ENCODE measurements at places on chromosomes 6 and 20. TPM values are rescaled to one million over a fixed set of nuclear protein-coding genes. Genes with fewer than 3 reads are reported as not detected.
A peak's percentile ranks its signal among the peaks of the same experiment; 100 is the strongest.

HFE gene
- 4.2 TPM for total RNA-seq

CAGE1 gene
- total RNA-seq, result 0.33 TPM

DNA sequence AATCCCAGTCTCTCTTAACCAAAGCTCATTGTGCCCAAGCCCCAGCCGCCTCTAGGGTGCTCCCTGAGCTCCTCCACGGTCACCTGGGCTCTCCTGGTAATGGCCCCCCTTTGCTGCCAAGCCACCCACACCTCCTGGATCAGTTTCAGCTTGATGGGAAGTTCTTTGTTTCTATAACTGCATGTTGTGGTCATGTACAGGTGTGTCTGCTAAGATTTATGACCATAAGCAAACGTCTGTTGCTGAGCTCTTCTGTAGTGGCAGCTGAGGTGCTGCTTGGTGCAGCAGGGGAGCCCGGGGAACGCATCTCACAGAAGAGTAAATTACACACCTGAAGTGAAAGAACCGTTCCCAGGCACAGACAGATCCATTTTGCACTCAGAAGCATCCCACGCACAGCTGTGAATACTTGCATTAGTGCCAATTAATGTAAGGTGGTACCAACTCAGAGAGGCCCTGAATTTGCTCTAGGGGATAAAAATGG is 194.6 kb upstream of the ARID1B start:
- no peak for DNase-seq
- no peak overlapping the region for H3K4me3 ChIP-seq
- H3K4me1 ChIP-seq, result no peaks in the 10 kb centered on the region
- H3K36me3 ChIP-seq, result no peaks in the 10 kb centered on the region
- no peaks in the 10 kb centered on the region for H3K27me3 ChIP-seq

- no peaks in the 10 kb centered on the region for H3K4me1 ChIP-seq
- no peak overlapping the region for H3K4me3 ChIP-seq
- H3K27ac ChIP-seq, result no peak overlapping the region
- no peaks in the 10 kb centered on the region for H3K36me3 ChIP-seq
These were observed 664.3 kb downstream of the RFPL4B start for GRCh38 chr6:113011389-113011788.

DNA sequence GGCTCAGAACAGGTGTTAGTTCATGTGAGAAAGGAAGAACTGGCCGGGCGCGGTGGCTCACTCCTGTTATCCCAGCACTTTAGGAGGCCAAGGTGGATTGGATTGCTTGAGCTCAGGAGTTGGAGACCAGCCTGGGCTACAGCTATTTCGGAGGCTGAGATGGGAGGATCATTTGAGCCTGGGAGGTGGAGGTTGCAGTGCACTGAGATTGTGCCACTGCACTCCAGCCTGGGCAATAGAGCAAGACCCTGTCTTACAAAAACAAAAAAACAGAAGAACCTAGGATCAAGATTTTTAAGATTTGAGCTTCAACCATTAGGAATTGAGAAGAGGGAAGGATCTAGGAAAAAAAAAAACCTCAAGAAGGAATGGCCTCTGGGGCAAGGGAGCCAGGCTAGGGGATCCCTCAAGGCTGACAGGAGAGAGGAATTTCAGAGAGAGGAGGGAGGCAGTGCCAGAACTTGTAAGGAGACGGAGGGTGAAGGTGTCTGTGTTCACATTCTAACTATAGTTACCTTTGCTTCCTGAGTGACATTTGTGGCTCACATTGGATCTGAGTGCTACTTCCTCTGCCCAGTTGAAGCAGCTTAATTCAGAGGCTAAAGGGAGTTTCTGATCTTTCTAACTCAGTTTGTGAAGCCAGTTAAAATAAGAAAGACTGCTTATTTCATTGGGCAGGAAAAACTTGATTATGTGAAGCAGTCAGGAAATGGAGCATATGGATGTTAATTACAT is 26.1 kb downstream of the CHMP4B start:
- H3K4me1 ChIP-seq, result peaks cover 73% of the 10 kb centered on the region
- no peak overlapping the region for H3K27ac ChIP-seq
- H3K4me3 ChIP-seq, result no peak overlapping the region
- H3K36me3 ChIP-seq, result no peaks in the 10 kb centered on the region
- H3K27me3 ChIP-seq, result no peaks in the 10 kb centered on the region
- DNase-seq, result no peak

DNA sequence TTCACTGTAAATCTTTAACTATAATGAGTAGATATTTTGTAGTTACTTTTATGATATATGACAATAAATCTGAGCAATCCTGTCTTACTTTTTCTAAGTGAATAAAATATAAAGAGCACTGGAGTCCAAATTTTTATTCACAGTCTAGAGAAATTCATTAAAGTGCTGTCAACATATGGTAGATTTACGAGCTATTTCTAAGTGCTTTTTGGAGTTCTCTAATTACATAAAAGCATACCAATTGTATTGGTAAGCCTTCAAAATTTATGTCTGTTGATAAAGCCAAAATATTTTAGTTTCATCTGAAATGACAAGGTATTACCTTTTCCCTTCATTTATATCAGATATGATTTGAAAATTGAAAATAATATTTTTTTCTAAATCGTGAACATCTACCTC is 75.4 kb downstream of the MAN1A1 start:
- H3K27ac ChIP-seq, result no peak overlapping the region
- H3K4me3 ChIP-seq, result no peak overlapping the region
- H3K27me3 ChIP-seq, result no peaks in the 10 kb centered on the region
- no peak for DNase-seq

GRCh38 chr6:82246802-82247504 is 591 bp downstream of the IBTK start:
- H3K4me3 ChIP-seq, result peak overlapping the region; percentile 91
- peaks cover 47% of the 10 kb centered on the region for H3K4me1 ChIP-seq
- H3K36me3 ChIP-seq, result no peaks in the 10 kb centered on the region
- peak overlapping the region; percentile 88 for H3K27ac ChIP-seq
- DNase-seq, result no peak

DNA sequence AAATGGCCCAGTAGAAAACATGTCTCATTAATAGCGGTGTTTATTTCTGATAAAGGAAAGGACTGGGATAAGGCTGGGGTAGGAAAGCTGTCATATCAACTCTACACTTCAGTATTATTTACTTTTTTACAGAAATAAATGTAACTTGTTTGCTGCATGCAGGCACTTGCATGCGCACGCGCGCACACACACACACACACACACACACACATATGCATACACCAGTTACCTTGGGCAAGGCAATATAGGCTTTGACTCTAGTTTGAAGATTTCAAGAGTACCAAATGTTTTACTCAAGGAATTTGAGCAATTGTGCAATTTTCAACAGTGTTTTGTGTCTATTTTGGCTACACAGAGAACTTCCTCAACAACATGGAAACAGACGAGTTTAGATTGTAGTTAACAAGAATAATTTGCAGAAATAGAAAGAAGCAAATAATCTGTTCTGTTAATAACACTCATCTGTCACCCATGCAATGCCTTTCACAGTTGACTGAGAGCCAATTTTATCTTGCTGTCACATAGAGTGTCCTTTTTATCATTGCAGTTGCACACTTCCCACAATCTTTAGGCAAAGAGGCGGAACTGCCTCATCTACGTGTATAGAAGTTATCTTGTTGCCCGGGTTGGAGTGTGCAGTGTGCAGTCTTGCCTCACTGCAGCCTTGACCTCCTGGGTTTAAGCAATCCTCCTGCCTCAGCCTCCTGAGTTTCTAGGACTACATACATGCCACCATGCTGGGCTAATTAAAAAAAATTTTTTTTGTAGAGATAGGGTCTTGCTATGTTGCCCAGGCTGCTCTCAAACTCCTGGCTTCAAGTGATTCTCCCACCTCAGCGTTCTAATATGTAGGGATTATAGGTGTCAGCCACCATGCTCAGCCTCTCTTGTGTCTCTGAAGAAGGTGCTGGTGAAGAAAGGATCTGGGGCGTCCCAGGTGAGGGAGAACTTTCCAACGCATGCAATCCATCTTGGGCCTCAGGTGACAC is 74.8 kb upstream of the SHLD1 start:
- no peaks in the 10 kb centered on the region for H3K36me3 ChIP-seq
- no peaks in the 10 kb centered on the region for H3K27me3 ChIP-seq
- DNase-seq, result no peak
- no peaks in the 10 kb centered on the region for H3K4me1 ChIP-seq

- no peak overlapping the region for H3K4me3 ChIP-seq
- no peaks in the 10 kb centered on the region for H3K27me3 ChIP-seq
- H3K27ac ChIP-seq, result no peak overlapping the region
- H3K4me1 ChIP-seq, result peaks cover 35% of the 10 kb centered on the region
- peak; percentile 33 for DNase-seq
These were observed 2.3 kb downstream of the FAM184A start for GRCh38 chr6:119076173-119076572.

DNA sequence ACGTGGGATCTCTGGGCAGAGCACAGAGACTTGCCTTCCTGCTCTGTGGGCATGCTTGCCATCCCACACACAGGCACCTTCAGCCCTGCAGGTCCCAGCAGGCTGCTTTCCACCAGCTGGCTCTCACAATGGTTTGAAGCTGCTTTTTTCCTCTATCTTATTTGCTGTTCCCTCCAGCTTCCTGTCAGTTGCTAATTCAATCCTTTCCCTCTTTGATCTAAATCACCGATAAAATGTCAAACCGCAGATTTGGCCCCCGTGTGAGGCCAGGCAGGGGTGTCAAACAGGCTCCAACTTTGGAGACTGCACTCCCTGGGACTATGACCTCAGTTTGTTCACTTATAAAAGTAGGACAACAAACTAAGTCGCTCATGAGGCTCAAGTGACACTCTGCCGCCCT is 40.6 kb upstream of the PCMTD2 start:
- H3K4me1 ChIP-seq, result peaks cover 29% of the 10 kb centered on the region
- no peak overlapping the region for H3K27ac ChIP-seq
- no peak overlapping the region for H3K4me3 ChIP-seq

DNA sequence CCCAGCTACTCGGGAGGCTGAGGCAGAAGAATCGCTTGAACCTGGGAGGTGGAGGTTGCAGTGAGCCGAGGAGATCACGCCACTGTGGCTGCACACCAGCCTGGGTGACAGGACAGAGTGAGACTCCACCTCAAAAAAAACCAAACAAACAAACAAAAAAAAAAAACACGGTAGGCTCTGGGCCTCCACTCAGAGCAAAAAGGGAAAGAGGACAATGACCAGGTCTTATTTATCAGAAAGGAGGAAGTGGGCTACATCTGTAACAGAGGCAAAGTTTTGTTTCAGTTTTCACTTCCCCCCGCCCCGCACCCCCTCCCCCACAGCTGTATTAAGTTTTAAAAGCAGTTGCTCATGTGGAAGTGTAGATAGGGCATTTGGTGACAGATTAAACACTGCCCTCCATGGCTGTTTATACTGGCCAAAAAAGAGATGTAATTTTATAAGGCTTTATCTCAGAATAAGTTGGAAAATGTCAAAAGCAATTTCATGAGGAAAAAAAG is 114.6 kb downstream of the RCAN2 start:
- H3K4me3 ChIP-seq, result no peak overlapping the region
- no peaks in the 10 kb centered on the region for H3K36me3 ChIP-seq
- DNase-seq, result no peak
- H3K4me1 ChIP-seq, result no peaks in the 10 kb centered on the region
- no peaks in the 10 kb centered on the region for H3K27me3 ChIP-seq

GRCh38 chr6:146433881-146434731 is 109.5 kb upstream of the RAB32 start:
- no peak overlapping the region for H3K4me3 ChIP-seq
- H3K27me3 ChIP-seq, result no peaks in the 10 kb centered on the region
- H3K27ac ChIP-seq, result no peak overlapping the region
- no peak for DNase-seq

DNA sequence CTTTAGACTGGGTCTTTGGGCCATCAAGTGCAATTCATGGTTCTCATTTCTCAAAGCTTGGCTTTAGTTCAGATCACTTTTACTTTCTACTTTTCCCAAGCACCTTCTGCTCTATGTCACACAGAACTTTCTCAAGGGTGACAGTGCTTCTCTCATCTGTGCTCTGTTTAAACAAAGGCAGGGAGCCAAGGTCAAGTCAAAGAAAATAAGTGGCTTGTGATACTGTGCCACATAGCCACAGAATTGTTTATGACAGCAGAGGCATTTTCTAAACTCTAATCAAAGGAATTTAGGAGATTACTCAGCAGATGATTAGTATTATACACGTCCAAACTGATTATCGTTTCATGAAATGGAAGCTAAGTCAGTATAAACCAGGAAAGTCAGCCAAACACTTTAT is 348.0 kb downstream of the HDGFL1 start:
- H3K4me1 ChIP-seq, result no peaks in the 10 kb centered on the region
- no peak for DNase-seq
- H3K4me3 ChIP-seq, result no peak overlapping the region
- no peak overlapping the region for H3K27ac ChIP-seq
- H3K36me3 ChIP-seq, result no peaks in the 10 kb centered on the region

- no peak overlapping the region for H3K4me3 ChIP-seq
- no peak overlapping the region for H3K27ac ChIP-seq
- no peak for DNase-seq
- H3K4me1 ChIP-seq, result no peaks in the 10 kb centered on the region
These were observed 18.4 kb upstream of the PARD6B start for GRCh38 chr20:50712771-50713656.

- H3K27ac ChIP-seq, result no peak overlapping the region
- H3K27me3 ChIP-seq, result no peaks in the 10 kb centered on the region
- H3K4me1 ChIP-seq, result no peaks in the 10 kb centered on the region
- no peak overlapping the region for H3K4me3 ChIP-seq
- no peak for DNase-seq
- no peaks in the 10 kb centered on the region for H3K36me3 ChIP-seq
These were observed 19.1 kb upstream of the REV3L start for GRCh38 chr6:111502154-111502553.

GRCh38 chr6:7316658-7317533 is 3.9 kb upstream of the SSR1 start:
- no peak for DNase-seq
- H3K27me3 ChIP-seq, result no peaks in the 10 kb centered on the region
- no peak overlapping the region for H3K27ac ChIP-seq
- H3K4me1 ChIP-seq, result peaks cover 16% of the 10 kb centered on the region
- H3K36me3 ChIP-seq, result no peaks in the 10 kb centered on the region
- no peak overlapping the region for H3K4me3 ChIP-seq

- H3K4me1 ChIP-seq, result no peaks in the 10 kb centered on the region
- no peak for DNase-seq
- H3K27me3 ChIP-seq, result no peaks in the 10 kb centered on the region
- H3K36me3 ChIP-seq, result no peaks in the 10 kb centered on the region
These were observed 172.6 kb downstream of the BMP2 start for GRCh38 chr20:6940048-6940447.

Measured in CD4-positive, alpha-beta memory T cell (primary cell).